ENCODE measurements at places on chromosomes 4 and X.

GRCh38 chr4:39061457-39061856 lies 575 bp upstream of the KLHL5 start:
- H3K4me3 ChIP-seq: no peak overlapping the region
- H3K36me3 ChIP-seq: no peaks in the 10 kb centered on the region
- no peaks in the 10 kb centered on the region for H3K27me3 ChIP-seq
- H3K27ac ChIP-seq: no peak overlapping the region
- DNase-seq: no peak
- H3K4me1 ChIP-seq: peaks cover 16% of the 10 kb centered on the region

DNA sequence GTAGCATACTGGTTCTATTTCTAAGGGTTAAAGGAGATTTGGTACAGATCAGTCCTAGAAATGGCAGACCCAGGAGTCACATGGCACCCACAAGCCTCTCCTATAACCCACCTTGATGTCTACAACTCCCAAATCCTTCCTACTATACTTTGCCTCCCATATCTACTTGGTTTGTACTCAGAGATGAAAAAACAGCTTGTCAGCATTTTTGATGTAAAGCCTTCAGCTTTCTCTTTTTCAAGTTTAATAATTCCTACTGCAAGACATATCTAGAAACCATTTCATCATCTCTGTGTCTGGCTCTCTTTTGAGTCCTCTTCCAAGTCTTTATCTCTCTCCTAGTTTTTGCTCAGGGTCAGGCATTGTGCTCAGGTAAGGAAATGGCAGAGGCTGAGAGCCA lies 82.9 kb downstream of the NYX start:
- no peak for DNase-seq
- no peak overlapping the region for H3K27ac ChIP-seq
- H3K36me3 ChIP-seq: peaks cover 9% of the 10 kb centered on the region
- no peak overlapping the region for H3K4me3 ChIP-seq
- H3K27me3 ChIP-seq: no peaks in the 10 kb centered on the region

- DNase-seq: no peak
- H3K4me3 ChIP-seq: peak overlapping the region; percentile 84
- no peaks in the 10 kb centered on the region for H3K36me3 ChIP-seq
- peak overlapping the region; percentile 58 for H3K27ac ChIP-seq
- H3K27me3 ChIP-seq: peaks cover 8% of the 10 kb centered on the region
Observed at GRCh38 chr4:20251031-20251795, 492 bp upstream of the SLIT2 start.

GRCh38 chr4:112120021-112120420 lies 25.2 kb upstream of the FAM241A start:
- no peak overlapping the region for H3K4me3 ChIP-seq
- H3K36me3 ChIP-seq: no peaks in the 10 kb centered on the region
- no peaks in the 10 kb centered on the region for H3K4me1 ChIP-seq
- no peak overlapping the region for H3K27ac ChIP-seq
- H3K27me3 ChIP-seq: no peaks in the 10 kb centered on the region

DNA sequence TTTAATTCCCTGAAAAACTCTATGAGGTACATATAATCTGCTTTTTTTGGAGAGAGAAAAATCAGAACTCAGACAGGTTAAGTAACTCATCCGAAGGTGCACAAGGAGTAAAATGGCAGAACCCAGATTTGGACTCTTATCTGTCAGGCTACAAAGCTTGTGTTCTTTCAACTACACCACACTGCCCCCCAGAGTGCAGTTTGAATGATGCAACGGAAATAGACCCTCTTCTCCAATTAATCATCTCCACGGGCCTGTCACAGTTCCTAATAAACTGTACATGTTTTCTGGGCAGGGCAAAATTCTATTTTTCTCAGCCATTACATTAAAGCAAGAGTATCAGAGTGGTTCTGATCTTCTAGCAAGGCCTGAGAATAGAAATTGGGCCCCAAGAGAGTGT lies 35.3 kb upstream of the DCX start:
- H3K27ac ChIP-seq: no peak overlapping the region
- H3K4me1 ChIP-seq: no peaks in the 10 kb centered on the region
- H3K36me3 ChIP-seq: no peaks in the 10 kb centered on the region
- H3K4me3 ChIP-seq: no peak overlapping the region
- no peak for DNase-seq

DNA sequence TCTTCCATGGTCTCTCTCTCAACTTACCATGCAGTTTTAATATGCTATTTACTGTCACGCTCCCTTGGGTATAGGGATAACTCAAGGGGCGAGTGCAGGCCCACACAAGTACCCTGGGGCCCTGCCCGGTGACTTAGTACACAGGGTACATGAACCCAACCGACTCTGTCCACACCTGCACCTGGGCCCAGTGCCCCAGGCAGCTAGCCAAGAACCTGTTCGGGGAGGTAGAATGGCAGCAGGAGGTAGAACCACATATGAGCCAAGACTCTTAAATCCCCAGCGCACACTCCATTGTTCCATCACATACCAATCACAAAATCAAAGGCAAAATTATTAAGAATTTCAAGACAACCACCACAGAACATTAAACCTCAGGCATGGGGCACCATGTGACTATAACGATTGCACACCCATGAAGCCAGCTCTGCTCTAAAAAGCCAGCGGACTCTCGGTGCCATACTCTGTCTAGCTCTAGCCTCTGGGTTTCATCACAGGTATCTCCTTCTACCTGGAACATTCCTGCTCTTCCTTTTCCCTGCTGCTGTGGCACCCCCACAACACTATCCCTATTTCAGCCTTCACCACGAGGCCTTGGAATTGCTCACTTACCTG lies 14.6 kb downstream of the PHF8 start:
- H3K27me3 ChIP-seq: no peaks in the 10 kb centered on the region
- peaks cover 18% of the 10 kb centered on the region for H3K36me3 ChIP-seq
- DNase-seq: no peak
- no peak overlapping the region for H3K27ac ChIP-seq

- H3K27me3 ChIP-seq: peaks cover 26% of the 10 kb centered on the region
- H3K4me3 ChIP-seq: no peak overlapping the region
- no peak overlapping the region for H3K27ac ChIP-seq
- no peak for DNase-seq
- no peaks in the 10 kb centered on the region for H3K36me3 ChIP-seq
Observed at GRCh38 chr4:122000849-122001248, 49.0 kb upstream of the TRPC3 start.

DNA sequence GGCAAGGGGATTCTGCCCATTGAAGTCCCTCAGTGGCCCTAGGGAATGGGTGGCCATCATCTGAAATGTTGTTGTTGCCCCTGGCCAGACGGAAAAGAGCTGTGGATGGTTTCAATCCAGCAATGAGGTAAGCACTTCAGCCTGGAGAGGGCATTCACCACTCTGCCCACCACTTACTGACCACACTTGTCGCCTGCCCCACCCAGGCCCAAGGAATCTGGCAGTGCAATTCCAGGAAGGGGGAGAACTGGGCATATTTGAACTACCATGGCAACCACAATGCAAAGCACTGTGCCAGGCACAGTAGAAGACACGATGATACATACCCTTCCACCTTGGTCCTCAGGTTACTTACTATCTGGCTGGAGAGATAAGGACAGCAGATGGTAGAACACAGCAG lies 161.6 kb downstream of the PDGFRA start:
- no peak overlapping the region for H3K4me3 ChIP-seq
- H3K27ac ChIP-seq: no peak overlapping the region
- no peaks in the 10 kb centered on the region for H3K27me3 ChIP-seq
- no peak for DNase-seq
- peaks cover 14% of the 10 kb centered on the region for H3K4me1 ChIP-seq
- H3K36me3 ChIP-seq: no peaks in the 10 kb centered on the region

- H3K27ac ChIP-seq: no peak overlapping the region
- H3K4me1 ChIP-seq: no peaks in the 10 kb centered on the region
- H3K36me3 ChIP-seq: no peaks in the 10 kb centered on the region
- no peak for DNase-seq
Observed at GRCh38 chr4:65861993-65862392, 191.7 kb upstream of the EPHA5 start.

DNA sequence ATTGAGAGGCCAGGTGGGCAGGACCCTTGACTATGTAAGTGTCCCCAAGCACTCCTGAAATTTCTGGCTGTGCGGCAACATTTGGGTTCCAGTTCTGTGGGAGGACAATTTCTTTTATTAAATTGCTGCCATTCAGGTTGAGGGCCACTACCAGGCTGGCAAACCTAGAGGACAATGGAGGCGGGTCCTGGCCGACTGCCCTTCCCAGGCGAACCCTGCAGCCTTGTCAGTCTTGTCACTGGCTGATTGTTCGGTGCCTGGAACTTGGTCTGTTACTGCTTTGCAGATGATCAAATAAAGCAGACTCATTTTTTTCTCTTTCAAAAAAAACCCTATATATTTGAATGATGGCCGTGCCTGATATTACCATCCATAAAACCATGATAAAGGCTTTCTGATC lies 6.6 kb upstream of the TMEM128 start:
- DNase-seq: no peak
- H3K27ac ChIP-seq: no peak overlapping the region
- H3K4me3 ChIP-seq: no peak overlapping the region
- H3K36me3 ChIP-seq: no peaks in the 10 kb centered on the region
- H3K4me1 ChIP-seq: peaks cover 2% of the 10 kb centered on the region

- H3K27me3 ChIP-seq: no peaks in the 10 kb centered on the region
- H3K27ac ChIP-seq: peak overlapping the region; percentile 98
- H3K36me3 ChIP-seq: peaks cover 40% of the 10 kb centered on the region
Observed at GRCh38 chr4:57064120-57064519, 46.1 kb downstream of the IGFBP7 start.

DNA sequence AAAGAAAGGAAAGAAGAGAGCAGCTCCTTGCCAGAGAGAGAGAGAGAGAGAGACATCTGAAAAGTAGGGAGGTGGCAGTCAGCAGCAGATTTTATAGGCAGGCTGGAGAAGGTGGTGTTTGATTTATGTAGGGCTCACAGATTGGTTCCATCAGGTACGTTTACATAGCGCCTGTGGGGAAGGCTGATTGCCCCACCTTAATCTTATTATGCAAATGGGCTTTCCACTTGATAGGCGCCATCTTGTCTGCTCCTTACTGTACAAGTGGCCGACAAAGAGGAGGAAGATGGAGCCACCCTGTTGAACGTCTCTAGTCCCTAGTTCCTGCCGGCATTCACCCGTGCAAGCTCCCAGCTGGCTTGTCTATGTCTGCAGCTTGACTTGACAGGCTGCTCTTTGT lies 49.1 kb upstream of the DHRSX start:
- H3K4me1 ChIP-seq: peaks cover 41% of the 10 kb centered on the region
- H3K27me3 ChIP-seq: no peaks in the 10 kb centered on the region
- H3K4me3 ChIP-seq: no peak overlapping the region

DNA sequence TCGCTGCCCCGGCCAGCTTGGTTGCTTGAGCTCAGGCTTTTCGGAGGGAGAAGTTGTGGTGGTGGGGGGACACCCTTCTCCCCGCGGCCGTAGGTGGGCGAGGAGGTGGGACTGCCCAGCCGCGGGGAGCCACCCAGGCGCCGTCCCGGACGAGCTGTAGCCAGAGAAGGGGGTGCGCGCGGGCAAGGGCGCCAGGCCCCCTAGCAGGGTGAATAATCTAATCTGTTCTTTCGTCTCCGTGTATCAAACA lies 3.1 kb downstream of the MID1IP1 start:
- no peak for DNase-seq
- peaks cover 2% of the 10 kb centered on the region for H3K36me3 ChIP-seq
- H3K4me1 ChIP-seq: peaks cover 35% of the 10 kb centered on the region
- H3K4me3 ChIP-seq: peak overlapping the region; percentile 96

Measured in chondrocyte (in vitro differentiated cells).